AG04449 (cell line): ENCODE measurements at places on chromosomes 2 and 18.
A peak's percentile ranks its signal among the peaks of the same experiment; 100 is the strongest.

- no peak for DNase-seq
Observed at GRCh38 chr18:49273241-49273880, 187.1 kb downstream of the DYM start.

- no peak for DNase-seq
Observed at GRCh38 chr18:69127873-69128500, 272.7 kb upstream of the DOK6 start.

GRCh38 chr18:33914399-33914798, 310.3 kb downstream of the NOL4 start:
- no peak for DNase-seq

- peak; percentile 21 for DNase-seq
Observed at GRCh38 chr2:25105336-25106085, 62.9 kb downstream of the POMC start.
